ENCODE measurements at places on chromosomes 3 and 15.

DNA sequence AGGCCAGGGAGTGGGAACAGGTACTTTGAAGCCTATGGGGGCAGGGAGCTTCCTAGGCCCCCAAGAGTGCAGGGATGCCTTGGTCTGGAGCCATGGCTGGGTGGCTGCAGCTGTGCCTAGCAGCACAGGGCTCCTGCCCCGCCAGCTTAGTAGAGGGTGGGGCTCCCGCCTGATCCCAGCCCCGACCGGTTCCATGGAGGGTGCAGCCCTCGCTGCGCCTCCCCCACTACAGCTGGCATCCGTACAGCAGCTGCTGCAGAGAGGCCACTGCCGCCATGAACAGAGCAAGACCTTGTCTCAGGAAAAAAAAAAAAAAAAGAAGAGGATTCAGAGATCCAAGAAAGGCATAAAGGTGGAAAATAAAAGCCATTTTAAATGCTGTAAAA lies 277.2 kb downstream of the UBE2E2 start:
- no peak for DNase-seq

GRCh38 chr3:11552289-11553264 lies 91.1 kb downstream of the VGLL4 start:
- no peak for DNase-seq

DNA sequence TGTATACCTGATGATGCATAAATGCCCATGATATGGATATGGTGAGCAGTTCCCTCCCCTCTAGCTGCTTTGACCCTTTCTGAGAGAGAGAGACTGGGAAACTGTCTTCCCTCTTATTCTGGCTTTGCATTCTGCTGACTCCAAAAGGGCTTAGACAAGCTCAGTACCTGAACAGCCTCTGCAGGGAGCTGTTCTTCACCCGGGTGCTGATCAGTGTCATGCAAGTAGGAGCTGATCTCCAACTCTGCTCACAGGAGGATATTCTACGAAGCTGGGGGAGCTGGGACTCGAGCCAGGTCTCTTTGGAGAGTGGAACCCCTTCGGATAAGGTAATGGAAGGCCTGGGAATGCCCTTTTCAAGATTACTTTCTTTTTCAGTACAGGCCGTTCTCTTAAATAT lies 237.1 kb downstream of the RYR3 start:
- peak; percentile 79 for DNase-seq

DNA sequence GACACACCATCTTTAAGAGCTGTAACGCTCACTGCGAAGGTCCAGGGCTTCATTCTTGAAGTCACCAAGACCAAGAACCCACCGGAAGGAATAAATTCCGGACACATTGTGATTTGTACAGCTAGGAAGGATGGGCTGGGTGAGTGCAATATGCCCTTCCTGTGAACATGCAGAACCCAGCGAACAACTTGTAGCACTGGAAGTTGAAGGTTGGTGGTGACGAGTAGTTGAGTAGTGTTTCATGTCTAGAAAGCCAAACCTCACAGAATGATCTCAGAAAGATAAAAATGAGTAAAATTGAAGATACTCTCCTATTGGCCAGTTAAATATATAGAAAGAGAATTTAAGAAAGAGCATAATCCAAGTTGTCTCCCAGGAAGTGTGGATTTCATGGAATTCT lies 462.2 kb upstream of the CFAP20DC start:
- no peak for DNase-seq

GRCh38 chr3:170331143-170331542 lies 26.4 kb upstream of the SKIL start:
- peak; percentile 38 for DNase-seq

GRCh38 chr15:60101416-60101815 lies 97.3 kb downstream of the FOXB1 start:
- DNase-seq: no peak

GRCh38 chr3:37987751-37988179 lies 2.8 kb upstream of the VILL start:
- DNase-seq: no peak

GRCh38 chr3:13137941-13138832 lies 65.0 kb upstream of the IQSEC1 start:
- no peak for DNase-seq

- peak; percentile 77 for DNase-seq
Observed at GRCh38 chr3:161221806-161222600, 892 bp downstream of the NMD3 start.

DNA sequence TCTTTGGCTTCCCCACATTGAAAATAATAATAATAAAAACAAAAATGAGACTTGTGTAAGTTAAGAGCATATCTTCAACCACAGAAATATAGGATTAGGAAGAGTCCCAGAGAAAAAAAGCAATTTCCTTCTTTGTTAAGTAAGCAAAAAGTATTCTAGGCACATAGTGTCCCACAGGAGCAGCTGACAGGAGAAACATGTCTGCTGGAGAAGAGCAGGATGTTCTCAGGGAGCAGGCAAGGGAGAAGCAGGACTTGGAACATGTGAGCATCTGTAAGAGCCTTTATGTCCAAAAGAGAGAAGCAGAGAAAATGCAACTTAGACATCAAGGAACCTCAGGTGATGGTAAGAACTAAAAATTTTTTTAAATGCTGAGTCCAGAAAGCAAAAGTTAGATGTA lies 39.0 kb downstream of the TTC23 start:
- no peak for DNase-seq

DNA sequence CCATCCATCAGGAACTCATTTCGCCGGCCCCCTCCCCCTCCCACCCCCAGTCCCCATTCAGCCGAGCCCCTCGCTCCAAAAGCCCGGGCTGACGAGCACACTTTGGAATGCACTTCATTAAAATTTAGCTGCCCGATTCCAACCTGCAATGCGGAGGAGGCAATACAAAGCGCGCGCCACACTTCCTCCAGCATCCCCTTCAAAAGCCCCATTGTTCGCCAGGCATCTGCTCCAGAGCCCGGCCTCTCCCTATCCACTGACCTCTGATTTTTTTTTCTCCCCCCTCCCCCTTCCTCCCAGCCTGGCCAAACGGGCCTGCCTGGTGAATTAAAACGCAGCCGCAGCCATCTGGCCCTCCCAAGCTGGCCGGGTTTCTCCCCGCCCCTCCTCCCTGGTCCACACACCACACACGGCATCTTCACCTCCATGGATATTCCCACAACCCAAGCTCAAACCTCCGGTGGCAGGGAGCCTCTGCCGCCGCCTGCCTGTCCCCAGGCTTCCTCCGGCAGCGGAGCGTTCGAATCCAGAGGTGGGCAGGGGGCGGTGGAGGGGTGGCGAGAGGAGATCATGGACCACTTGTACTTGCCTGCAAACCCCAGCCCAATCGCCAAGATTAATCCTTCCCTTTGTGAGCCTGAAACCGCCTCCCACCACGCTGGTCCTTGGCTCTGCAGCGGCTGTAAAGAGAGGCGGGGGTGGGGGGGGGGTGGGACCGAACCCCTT lies 441.3 kb downstream of the MAGI1 start:
- no peak for DNase-seq
